ENCODE measurements at places on chromosomes 3 and 15.

- DNase-seq, result no peak
Observed at GRCh38 chr3:134840459-134840858, 45.4 kb downstream of the EPHB1 start.

GRCh38 chr3:11969986-11970385, 34.2 kb upstream of the SYN2 start:
- no peak for DNase-seq

GRCh38 chr3:25156626-25157025, 271.4 kb upstream of the RARB start:
- DNase-seq, result peak; percentile 8

DNA sequence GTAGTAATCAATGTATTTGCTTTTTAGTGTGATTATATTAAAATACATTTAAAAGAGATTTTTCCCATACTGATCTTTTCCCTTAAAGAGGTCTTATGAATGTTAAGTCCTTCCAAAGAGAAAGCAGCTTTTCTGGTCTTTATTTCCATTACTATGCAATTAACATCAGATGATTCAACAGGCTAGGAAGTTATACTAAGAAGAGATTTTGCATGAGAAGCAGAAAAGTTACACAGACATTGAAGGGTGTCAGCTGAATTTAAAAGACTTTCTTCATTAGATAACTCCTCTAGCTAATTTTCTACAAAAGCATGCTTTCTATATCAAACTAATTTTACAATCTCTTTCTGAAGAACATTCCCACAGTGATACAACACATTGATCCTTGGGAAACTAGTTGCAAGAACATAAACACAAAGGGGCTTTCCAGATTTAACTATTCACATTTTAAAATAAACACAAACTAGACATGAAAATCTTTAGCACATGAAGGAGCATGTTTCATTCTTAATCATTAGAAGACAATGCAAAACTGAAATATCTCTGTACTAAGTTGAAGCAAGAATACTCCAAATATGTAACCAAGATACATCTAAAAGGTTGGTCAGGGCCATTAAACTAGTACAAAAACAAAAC, 965.8 kb downstream of the ROBO1 start:
- DNase-seq, result no peak

DNA sequence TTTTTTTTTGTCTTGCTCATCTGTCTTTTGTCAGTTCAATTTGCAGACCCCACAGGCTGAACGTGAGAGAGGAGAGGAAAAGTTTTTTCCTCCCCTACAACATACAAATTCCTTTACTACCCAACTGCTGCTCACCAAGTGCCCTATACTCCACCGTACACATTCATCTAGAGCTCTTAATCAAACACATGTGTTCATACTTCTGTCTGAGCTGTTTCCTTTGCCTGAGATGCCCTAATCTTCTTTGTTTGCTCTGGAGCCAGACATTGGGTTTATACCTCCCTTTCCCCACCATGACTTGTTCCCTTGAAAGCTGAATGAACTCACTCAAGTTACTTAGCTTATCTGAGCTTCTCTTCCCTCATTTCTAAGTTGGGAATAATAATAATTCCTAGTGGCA, 122.7 kb upstream of the RASGRP1 start:
- DNase-seq, result no peak

DNA sequence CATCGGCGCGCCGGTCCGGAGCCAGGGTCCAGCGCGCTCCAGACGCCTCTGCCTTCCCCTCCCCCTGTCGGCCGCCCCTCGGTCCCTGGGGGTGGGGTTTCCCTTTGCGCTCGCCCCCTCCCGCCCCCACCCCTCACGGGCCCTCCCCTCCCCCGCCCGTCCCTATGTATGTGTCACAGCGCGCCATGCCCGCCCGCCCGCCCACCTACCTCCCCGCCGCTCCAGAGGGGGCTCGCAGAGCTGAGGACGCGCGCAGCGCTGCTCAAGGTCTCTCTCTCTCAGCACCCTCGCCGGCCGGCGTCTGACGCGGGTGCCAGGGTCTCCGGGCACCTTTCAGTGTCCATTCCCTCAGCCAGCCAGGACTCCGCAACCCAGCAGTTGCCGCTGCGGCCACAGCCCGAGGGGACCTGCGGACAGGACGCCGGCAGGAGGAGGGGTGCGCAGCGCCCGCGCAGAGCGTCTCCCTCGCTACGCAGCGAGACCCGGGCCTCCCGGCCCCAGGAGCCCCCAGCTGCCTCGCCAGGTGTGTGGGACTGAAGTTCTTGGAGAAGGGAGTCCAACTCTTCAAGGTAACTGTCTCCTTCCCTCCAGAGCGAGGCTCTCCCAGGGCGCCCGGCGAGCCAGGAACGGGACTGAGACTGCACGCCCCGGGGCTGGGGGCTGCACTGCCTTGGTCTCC, at the start of gene ACAN:
Gene ACAN (plus strand): TSS at position 196 of the 679 bp plus-strand sequence. CDS start 32,771 bp downstream, outside the sequence.
- no peak for DNase-seq

DNA sequence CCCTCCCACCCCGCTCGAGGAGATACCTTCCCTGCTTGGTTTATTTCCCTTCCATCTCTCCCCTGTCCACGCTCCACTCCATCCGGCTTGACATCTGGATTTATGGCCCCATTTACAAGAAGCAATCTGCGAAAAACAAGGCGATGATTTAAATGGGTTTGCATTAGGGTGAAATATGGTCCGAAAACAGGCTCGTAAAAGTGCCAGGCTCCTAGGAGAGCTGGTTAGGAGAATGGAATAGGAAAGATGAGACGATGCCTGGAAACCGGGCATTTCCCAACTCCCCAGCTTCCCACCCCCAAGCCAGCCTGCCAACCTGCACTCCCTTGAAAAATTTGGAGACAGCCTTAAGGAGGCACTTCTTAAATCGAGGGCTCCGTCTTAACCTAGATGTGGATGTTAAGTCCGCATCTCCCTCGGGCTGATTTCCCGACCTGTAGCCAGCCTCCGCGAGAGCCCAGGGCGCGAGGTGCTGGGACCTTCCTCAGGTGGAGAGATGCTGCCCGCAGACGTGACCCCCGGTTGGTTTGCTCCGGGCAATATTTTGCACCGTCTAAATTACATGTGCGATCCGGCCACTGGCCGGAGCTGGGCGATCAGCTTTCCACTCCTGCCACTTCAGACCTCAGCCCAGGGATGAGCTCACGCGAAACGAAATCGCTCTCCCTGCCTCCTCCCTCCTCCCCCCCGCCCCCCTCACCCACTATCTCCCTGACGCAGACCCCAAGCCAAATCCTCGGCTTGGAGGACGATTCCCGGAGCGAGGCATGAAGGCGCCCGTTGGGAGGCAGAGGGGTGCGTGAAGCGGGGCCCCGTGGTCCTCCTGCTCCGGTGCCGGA, 1.3 kb downstream of the GRM7 start:
- DNase-seq, result no peak

DNA sequence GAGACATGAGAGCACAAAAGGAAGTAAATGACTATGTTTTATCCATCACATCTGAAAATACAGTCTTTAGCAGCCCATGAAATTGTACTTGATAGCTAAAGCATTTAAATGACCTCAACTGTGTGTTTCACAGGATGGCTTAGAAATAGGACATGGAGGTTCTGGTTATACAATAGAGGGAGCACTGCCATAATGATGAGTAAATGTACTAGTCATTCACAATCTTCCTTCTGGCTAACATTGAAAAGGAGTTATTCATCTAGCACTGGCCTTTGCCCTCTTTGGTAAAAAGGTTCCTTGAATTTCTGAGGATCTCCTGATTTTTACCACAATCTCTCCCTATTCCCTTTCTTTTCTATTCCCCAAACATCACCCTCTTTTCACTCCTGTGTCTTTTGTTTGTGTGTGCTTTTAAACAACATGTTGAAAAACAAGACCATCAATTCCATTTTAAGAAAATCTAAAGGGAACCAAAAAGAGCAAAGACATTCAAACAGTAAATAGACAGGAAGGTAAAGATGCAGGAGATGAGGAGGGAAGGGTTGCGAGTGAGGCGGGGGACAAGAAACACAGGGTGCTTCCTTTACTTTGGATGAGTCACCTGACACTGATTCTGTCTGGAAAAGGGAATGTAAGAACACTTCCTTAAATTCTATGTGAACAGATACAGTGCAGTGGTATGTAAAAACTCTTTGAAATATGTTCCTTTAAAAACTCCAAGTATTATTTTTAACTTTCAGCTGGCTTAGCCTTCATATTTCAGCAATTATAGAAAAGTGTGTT, 619.0 kb downstream of the MECOM start:
- no peak for DNase-seq

GRCh38 chr3:109548192-109548938, 211.0 kb upstream of the DPPA4 start:
- no peak for DNase-seq

GRCh38 chr3:55402886-55403609, 84.1 kb downstream of the WNT5A start:
- no peak for DNase-seq

DNA sequence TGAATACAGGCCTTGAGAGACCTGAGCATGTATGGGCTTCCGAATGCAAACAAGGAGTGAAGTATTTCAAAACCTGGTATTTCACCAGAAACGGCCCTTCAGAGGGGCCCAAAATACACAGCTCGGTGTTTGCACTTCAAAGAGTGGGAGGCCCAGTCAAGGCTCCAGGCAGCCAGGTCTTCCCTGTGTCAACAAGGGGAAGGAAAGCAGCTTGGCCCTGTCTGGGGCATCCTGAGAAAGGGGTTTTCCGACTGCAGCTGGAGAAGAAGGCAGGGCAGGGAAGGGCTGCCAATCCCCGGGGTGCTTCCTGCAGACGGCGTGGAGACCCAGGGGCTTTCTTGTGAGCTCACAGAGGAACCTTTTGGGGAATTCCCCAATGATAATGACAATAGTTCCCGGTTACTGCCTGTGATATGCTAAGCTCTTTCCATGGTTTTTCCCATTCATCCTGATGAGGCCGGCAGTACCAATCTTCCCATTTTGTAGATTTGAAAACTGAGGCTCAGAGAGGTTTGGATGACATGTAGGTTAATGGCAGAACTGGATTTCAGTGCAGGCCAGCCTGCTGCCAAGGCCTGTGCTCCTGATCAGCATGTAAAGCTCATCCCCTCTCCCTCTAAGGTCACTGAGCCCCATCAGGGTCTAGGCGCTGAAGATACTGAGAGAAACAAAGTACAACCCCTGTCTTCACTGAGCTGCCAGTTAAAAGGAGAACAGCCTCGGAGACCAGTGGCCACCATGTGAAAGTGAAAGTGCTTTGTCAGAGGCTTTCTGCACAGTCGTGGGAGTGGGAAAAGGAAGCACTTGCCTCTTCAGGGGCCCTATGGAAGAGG, 43.0 kb upstream of the TLE3 start:
- DNase-seq, result no peak

GRCh38 chr3:41073190-41073589, 126.1 kb upstream of the CTNNB1 start:
- no peak for DNase-seq

- DNase-seq, result no peak
Observed at GRCh38 chr3:27171113-27171512, 198.1 kb downstream of the NEK10 start.

DNA sequence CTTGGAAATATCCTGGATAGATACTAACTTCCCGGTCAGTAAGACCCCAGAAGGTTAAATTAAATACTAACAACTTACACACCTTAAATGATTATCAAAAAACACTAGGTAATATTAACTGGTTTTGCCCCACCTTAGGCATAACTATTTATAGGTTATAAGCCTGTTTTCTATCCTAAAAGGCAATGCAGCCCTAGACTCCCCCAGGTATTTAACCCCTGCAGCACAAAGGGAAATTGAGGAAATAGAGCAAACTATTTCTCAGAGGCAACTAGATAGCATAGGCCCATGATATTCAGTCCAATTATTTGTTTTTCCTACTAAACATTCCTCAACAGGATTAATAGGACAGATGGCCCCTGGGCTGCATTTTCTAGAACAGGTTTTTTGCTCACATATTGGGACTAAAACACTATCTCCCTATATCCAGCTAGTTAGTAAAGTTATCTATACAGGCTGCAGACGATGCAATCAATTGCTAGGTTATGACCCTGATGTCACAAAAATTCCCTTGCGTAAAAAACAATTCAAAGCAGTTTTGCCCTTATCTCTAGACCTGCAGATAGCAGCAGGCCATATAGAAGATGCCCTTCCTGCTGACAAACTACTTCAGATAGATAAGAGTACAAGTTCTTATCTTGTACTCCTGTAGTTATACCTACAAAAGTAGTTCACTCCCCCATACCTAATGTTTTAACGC, 221.3 kb downstream of the DTWD1 start:
- DNase-seq, result no peak

DNA sequence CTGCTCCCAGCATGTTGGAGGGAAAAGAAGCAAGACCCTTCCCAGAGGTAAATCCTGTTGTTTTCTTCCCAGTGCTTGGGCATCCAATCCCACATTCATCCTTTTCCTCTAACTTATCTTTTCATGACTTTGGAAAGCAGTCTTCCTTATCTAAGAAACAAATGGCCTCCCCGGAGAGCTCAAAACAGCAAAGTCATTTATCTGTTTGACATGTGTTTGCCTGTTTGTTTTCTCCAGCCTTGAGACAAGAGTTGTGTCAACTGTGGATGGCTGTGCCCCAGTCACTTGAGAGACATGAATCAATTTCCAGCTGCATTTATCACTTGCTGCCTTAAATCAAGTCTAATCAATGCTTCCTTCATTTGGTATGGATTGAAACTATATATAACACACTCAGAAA, 103.9 kb downstream of the SHQ1 start:
- no peak for DNase-seq

DNA sequence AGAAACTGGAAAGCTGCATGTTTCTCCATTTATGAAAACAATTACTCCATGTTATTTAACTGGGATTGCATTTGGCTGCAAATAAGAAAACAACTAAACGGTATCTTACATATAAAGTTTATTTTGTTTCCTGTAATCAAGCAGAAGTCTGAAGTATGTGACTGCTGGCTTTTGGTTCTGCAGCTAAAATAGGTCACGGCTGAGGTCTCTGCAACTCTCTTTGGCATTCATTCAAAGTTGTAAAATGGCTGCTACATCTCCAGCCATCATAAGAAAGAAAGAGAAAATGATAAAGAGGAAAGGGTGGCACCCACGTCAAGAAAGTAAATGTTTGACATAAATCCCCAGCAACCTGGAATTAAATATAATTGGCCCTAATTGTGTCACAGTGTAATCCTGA, 406.1 kb downstream of the TBC1D5 start:
- DNase-seq, result no peak

DNA sequence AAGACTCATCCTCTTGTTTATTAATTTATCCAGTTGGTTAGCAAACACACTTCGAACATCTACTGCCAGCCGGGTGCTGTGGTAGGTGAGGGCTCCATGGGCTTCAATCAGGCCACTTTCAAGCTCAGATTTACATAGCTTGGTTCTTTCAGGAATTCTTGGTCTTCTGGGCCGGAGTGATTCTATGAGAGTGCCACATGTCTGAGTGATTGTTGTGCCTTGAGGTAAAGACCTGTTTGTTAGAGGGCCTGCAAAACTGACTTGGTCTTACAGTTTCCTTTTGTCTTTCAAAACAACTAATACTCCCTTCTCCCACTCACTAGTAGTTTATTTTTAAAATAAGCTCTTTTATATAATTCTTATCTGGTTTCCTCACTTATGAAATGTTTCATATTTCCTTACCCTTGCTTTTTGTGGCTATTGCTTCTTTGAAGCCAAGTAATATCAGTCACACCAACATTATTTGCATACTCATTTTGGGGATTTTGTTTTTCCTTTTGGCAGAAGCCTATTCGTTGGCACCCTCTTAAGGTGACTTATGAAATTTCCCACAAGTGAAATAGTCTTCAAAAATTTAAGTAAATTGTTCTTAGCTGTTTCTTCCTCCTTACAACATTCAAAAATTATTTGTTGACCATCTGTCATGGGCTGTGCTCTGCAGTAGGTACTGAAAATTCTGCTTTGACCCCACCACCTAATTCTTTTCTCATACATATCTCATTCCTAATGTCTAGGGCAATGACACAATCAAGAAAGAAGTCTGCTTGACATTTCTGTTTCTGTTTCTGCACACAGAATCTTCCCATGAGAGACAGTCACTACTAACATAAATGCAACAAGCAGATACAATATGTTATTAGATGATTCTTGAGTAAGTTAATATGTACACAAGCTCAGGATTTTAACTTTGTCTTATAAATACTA, 120.2 kb downstream of the LRRC28 start:
- DNase-seq, result no peak

All from HAP-1 (cell line).